ENCODE measurements at places on chromosomes 7 and 10. TPM values are rescaled to one million over a fixed set of nuclear protein-coding genes. Genes with fewer than 3 reads are reported as not detected.

Gene GTF2IRD2
- total RNA-seq = 10.0 TPM

DNA sequence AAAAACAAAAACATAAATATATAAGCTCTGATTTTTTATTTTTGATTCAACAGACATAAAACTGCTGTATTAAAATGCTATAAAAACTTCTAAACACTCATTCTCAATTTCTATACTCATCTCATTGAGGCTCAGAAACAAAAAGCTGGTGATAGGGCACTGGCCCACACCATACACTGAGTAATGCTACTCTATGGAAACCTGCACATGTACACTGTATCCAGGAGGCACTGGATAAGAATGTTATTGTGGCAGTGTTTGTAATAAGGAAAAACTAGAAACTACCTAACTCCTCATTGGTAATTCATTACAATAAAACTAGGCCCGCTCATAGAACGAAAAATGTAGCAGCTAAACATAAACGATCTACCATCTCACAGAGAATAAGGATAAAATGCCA, 23.1 kb downstream of the ERLIN1 start:
- DNase-seq = no peak

- DNase-seq = no peak
These were observed 31.2 kb upstream of the IKZF1 start for GRCh38 chr7:50273301-50273700.

- DNase-seq = no peak
These were observed 20.2 kb downstream of the RTKN2 start for GRCh38 chr10:62248465-62248864.

Measured in skin of body (tissue), 3 donors.